Colonic mucosa (tissue), 4 donors: ENCODE measurements at places on chromosomes 13 and 19. TPM values are rescaled to one million over a fixed set of nuclear protein-coding genes. Genes with fewer than 3 reads are reported as not detected.

OR4F17 gene
- not detected for total RNA-seq

TBXA2R gene
- 1.7 TPM for total RNA-seq

DNA sequence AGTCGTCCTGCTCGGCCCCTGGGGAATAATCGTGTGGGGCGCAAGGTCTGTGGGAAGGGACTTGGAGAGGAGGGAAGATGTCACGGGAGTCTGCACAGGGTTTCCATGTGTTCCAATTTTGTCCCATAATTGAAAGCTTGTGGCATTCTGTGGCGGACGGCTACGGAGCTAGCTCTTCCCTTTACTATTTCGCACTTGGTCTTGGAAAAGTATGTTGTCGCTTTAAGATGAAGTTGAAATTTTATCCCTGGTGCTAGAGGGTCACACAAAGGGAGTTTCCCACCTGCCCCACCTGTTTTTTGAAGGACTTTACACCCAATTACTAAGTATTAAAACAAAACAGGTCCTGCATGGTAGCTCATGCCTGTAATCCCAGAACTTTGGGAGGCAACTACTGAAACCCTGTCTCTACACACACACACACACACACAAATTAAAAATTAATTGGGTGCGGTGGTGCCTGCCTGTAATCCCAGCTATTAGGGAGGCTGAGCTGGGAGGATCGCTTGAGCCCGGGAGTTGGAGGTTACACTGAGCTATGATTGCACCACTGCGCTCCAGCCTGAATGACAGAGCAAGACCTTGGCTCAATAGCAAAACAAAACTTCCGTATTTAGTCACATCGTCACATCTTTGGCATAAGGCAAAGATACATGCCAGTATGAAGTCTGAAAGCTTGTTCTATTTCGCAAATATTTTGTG is 967 bp upstream of the TPT1 start:
- DNase-seq, result peak; percentile 66

NEK5 gene
- total RNA-seq, result 0.24 TPM

DNA sequence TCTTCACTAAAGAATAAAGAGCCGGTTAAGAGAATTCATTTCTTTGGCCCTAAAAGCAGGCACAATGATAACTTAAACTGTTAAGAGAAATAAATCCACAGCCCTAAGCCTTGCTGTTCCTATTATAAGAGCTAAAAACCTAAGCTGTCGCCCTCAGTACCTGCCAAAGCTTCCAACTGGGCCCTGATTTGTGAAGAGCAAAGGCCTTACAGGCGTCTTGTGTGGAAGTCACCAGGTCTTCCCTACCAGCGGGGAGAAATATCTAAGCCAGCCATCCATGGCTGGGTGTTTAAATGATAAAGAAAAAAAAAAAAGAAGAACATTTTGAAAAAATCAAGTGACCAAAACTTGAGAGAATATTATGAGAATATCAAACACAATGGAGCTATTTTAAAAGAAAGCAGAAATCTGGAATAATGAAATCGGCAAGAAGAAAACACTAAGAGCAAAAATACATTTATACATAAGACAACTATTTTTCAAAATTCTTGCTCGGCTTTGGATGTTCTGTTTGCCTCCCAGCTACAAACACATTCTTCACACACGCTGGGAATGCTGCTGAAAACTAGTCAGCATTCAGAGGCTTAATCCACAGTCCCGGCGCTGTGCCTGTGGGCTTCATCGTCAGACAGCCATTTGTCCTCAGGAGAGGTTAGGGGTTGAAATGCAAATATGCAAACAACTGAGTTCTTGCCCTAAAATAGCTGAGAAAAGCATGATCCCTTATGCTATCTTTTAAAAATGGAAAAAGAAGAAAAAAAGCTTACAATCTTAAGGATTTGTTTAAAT is 89.8 kb upstream of the LSM14A start:
- DNase-seq, result no peak

LATS2 gene
- total RNA-seq, result 11.3 TPM

ATP4A gene
- not detected for total RNA-seq

DNA sequence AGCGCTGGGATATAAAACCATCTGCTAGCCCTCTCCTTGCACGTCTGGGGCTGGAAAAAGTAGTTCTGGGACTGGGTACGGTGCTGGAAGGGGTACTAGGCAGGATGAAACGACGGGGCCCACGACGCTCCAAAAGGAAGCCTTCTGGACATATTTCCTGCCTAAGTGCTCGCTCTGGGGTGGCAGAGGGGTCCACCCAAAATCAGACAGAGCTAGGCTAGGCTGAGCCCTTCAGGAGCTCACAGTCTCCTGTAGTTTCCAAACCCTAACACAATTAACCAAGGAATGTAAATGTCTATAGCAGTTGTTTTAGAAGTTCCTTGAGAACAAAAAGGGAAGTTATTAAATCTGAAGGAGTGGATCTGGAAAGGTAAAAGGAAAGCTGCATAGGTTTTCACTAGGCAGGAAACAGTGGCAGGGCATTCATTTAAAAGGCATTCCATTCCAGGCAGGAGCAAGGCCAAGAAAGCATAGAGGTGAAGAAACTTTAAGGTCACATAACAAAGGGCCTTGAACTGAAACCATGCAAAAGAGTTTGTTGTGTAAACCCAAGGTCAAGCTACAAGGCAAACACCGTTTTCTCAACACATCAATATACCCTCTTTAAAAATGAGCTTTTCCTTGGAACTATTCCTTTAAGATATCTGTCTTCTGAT is 634 bp upstream of the DIAPH3 start:
- peak; percentile 27 for DNase-seq

- peak; percentile 18 for DNase-seq
Observed at GRCh38 chr19:58578012-58578925, 5.1 kb upstream of the MZF1 start.

GRCh38 chr13:111115061-111115964 is at the start of gene ARHGEF7:
TSS of gene ARHGEF7 (plus strand) at chr13:111115310. CDS start at chr13:111115527, 217 bp downstream.
- DNase-seq, result no peak

DNA sequence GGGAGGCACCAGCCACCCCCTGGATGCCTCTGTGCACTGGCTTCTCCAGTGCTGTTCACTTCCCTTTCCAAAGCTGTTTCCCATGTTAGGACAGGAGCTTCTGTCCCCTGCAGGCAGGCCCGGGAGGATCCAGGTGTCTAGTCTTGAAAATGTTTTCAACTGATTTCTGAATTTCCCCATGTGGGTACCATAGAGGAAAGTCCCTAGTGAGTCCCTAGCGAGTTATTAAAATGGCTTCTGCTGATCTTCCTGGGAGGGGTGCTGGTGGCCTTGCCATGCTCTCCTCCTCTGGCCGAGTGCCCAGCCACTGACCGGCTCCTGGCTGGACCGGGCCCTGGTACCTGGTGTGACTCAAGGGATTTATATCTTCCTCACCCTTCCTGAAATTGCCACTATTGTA is 5.2 kb upstream of the ANKRD10 start:
- DNase-seq, result no peak

DNA sequence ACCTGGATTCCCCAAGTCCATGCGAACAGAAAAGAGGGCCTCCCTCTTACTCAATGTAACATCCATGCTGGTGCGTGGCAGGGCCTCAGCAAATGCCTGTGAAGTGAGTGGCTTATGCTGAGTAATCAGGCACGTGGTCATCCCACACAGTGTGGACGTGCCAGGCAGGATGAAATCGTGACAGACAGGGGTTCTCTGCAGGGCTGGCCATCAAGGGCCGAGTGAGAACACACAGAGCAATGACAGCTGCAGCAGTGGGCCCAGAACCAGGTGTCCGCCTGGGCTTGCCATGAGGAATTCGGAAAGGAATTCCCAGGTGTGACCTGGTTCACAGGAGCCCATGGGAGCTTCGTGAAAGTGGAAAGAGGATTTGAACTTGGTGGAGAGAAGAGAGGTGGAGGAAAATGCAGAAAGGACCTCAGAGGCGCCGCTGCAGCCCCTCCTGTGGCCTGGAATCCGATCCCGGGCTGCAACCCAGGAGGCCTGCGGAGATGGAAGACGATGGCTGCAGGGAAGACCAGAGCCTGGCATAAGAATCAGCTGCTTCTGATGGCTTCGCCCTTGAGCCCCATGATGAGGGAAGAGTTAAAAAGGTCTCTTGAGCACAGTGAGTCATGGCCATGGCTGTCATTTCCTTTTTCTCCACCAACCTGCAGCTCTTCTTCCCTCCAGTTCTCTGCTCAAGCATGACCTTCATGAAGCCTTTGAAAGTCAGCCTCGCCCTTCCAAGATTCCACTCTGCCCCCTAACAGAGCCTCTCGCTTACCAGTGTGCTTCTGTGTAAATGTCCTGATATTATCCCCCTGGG is 34.6 kb upstream of the SOX1 start:
- no peak for DNase-seq

DNA sequence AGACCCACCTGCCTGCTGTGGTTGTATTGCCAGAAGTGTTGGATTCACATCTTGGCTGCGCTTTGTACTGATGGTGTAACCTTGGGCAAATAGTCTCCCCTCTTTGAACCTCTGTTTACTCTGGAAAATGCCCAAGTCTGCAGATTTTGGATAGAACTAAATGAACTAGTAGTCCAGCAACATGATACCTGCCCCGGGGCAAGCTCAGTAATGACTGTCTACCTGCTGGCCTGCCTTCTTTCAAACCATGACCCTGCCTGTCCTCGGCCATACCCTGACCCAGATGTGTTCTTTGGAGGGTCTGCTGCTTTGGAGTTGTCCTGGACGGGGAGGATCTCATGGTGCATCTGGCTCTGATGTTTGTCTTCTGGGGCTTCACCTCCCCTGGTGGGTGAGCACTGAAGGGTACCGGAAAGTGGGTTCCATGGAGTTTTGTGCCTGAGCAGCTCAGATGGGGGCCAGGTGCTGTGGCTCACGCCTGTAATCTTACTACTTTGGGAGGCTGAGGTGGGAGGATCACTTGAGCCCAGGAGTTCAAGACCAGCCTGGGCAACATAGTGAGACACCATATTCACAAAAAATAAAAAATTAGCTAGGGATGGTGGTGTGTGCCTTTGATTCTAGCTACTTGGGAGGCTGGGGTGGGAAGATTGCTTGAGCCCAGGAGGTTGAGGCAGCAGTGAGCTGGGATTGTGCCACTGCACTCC is 59.5 kb downstream of the TNFRSF19 start:
- no peak for DNase-seq

FARP1 gene
- total RNA-seq, result 39.1 TPM

VAV1 gene
- 5.7 TPM for total RNA-seq

DNA sequence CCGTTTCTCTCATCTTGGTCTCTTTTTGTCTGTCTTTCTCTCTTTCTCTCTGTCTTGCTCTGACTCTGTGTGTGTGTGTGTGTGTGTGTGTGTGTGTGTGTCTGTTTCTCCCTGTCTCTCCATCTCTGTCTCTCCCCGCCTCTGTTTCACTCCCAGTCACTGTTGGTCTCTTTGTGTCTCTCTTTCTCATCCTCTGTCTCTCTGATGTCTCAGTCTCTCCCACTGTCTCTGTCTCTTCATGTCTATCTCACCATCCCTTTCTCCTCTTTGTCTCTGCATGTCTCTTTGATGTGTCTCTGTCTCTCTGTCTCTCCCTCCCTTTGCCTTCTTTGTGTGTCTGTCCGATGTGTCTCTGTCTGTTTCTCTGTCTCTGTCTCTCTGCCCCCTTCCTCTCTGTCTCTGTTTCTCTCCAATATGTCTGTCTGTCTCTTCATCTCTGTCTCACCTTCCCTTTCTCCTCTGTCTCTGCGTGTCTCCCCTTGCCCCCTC is 2.5 kb downstream of the NFIC start:
- DNase-seq, result no peak

- no peak for DNase-seq
Observed at GRCh38 chr19:40947114-40947513, 44.0 kb upstream of the CYP2B6 start.

GRCh38 chr13:44106266-44107152 is 226.8 kb downstream of the LACC1 start:
- DNase-seq, result no peak

- DNase-seq, result no peak
Observed at GRCh38 chr19:29855741-29856500, 44.1 kb downstream of the CCNE1 start.

GRCh38 chr13:66069570-66069969 is 1160.6 kb downstream of the PCDH9 start:
- no peak for DNase-seq

CD33 gene
- 3.5 TPM for total RNA-seq

GRCh38 chr19:49570997-49571676 is 9.2 kb downstream of the NOSIP start:
- peak; percentile 73 for DNase-seq

- DNase-seq, result no peak
Observed at GRCh38 chr13:34070006-34070405, 252.1 kb downstream of the RFC3 start.

OR7D2 gene
- 0.08 TPM for total RNA-seq

DNA sequence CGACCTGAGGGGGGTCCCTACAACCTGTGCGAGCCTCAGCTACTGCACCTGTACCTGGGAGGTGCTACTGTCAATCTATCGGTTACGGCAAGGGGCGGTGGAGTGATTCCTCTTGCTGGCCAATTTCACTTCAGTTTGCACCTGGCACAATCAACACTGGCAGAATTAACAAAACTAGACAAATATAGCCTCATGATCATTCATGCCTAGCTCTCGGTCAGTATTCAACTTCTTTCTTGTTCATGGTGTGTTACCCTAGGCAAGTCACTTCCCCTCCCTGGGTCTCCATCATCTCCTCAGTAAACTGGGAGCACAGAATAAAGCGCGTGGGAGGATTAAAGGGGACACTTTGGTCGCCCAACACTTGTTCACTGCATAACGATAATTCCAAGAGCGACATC is 618 bp downstream of the HAUS8 start:
- DNase-seq, result no peak

- DNase-seq, result no peak
Observed at GRCh38 chr19:49104229-49104864, 9.8 kb upstream of the LIN7B start.

POMP gene
- total RNA-seq, result 82.0 TPM

GRCh38 chr19:35090506-35091214 is 25.0 kb upstream of the FXYD3 start:
- DNase-seq, result peak; percentile 68

DNA sequence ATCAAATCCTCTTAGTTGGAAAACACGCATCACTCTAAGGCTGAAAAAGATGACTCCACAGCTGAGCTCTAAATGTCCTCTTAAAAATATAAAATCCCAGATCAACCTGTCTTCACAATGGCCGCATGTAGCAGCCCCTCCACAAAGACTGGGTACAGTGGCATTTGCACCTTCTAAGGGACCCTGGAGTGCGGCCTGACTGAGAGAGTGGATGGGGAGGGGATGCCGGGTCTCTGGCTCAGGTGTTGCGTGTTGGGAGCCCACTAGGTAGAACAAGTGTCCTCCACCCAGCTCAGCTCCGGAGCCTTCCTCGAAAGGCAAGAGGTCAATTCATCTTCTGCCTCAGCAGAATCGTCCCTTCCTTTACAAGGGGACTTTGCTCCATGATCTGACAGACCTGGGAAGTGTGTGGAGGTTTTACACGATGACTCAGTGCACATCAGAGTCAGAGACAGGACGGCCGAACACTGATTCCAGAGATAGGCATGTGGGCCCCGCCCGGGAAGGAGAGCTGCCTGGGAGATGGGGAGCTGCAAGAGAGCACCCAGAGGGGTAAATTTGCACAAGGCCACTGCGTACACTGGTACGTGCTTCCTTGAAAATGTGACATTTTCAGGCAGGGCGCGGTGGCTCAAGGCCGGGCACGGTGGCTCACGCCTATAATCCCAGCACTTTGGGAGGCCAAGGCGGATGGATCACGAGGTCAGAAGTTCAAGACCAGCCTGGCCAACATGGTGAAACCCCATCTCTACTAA is 23.5 kb upstream of the SLC15A1 start:
- DNase-seq, result peak; percentile 86

GRCh38 chr13:61898207-61898606 is 482.6 kb upstream of the PCDH20 start:
- no peak for DNase-seq

CLC gene
- total RNA-seq, result not detected

- no peak for DNase-seq
Observed at GRCh38 chr13:41751277-41751676, 209.6 kb downstream of the VWA8 start.
